PC-9 (cell line): ENCODE measurements at places on chromosomes 3 and 15. TPM values are rescaled to one million over a fixed set of nuclear protein-coding genes. Genes with fewer than 3 reads are reported as not detected.

DNA sequence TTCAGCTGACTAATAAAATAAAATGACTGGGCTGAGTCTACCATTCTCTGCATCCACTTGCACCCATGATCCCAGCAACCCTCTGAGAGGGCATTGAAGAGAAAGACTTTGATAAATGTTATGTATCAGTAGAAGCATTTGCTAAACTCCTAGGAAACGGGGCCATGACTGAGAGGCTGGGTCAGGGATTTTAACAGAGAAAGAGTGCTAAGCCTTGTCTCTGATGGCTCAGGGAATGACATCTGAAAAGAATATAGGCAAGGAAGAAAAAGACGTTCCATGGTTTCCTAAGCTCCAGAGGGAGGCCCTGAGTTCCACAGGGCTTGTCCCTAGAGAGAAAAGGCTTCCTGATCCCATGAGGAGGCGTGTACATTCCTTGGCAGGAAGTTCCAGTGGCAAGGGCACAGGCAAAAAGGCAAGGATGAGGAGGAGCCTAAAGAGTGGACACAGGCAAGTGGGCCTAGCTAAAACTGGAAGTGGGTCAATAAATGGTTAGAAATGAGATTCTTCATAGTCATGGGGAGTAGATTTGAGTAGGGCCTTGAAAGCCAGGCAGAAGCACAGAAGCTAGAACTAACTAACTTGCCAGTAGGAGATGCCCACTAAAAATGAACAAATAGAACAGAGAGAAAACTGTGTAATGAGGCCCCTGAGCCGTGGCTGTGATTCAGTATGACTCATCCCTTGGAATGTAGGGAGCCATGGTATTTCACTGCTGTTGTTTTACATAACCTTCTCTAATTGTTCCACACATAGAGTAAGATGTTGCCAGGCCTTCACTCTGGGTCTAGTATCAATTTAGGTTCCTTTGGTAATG, 44.9 kb upstream of the MANF start:
- no peaks in the 10 kb centered on the region; the same call in 1 of the 2 replicates for H3K36me3 ChIP-seq
- no peak overlapping the region for H3K4me3 ChIP-seq
- DNase-seq = peak; percentile 88
- no peaks in the 10 kb centered on the region for H3K27me3 ChIP-seq

DNA sequence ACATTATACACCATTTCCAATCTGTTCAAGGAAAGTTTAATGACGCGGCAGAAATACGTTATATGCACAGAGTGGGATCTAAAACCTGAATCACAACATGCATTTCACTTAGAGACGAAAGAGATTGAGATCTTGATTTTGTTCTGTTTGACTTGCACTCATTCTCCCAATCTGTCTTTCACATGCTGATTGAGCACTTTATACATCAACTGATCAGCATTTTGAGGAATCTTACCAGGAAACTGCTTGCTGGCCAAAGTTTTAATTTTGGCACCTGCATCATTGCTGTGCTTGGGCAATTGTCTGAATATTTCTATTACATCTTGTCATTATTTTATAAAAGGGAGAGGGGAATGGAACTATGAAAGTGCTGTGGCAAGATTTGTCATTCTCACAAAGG, 47.7 kb upstream of the ATP10A start:
- H3K27ac ChIP-seq = no peak overlapping the region
- H3K27me3 ChIP-seq = peaks cover 4% of the 10 kb centered on the region; the same call in 1 of the 2 replicates
- no peak for DNase-seq
- no peaks in the 10 kb centered on the region for H3K36me3 ChIP-seq
- H3K4me3 ChIP-seq = no peak overlapping the region

The DNAH12 gene
- total RNA-seq = 0.10 and 0.22 TPM in 2 replicates

DNA sequence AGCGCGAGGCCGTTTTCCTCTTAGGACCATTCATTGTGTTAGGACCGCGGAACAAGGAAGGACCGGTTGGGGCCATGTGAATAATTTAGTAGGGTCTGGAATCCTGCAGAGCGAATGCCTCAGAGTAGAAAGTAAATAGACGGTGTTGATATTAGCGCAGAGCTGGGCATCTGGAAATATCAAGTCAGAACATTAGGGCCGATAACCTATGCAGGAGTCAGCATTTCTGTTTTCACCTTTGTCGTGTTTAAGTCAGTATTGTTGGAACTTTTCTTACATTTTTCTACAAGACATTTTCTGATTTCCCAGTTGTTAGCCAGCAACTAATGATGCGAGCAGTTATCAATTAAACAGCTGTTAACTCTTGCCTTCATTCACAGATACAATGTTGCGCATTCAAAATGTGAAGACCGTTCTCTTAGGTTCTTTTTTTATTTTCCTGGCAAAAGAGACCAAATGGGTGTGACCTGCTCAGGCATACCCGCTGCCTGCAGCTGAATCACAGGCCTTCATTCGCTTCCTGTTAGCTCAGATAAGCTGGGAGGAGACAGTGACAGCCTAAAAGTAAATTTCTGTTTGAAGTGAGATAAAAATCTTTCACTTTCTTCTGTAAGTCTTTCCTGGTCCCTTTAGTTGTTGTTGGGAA, 966 bp upstream of the PKM start:
- H3K27ac ChIP-seq = peak overlapping the region; percentile 80
- peaks cover 56% of the 10 kb centered on the region for H3K4me1 ChIP-seq
- H3K27me3 ChIP-seq = no peaks in the 10 kb centered on the region
- peak overlapping the region; percentile 70 for H3K4me3 ChIP-seq

DNA sequence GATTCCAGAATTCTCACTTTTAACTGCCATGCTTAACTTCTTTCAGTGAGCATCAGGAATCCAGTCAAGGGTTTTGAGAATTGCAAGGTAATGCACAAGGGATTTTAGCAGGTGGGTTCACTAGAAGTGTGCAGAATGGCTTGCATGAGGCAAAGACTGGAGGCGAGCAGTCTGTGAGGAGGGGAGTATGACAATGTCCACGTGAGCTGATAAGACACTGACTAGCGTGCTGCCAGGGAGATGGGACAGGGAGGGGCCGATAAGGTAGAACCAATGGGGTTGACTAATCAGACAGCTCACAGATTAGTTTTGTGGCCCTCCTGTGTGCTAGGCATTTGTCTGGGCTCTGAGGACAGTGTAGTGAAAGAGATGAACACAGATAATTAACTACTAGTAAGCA, 102.0 kb upstream of the DAZL start:
- DNase-seq = no peak
- no peak overlapping the region for H3K4me3 ChIP-seq
- no peak overlapping the region for H3K27ac ChIP-seq
- H3K36me3 ChIP-seq = no peaks in the 10 kb centered on the region

DNA sequence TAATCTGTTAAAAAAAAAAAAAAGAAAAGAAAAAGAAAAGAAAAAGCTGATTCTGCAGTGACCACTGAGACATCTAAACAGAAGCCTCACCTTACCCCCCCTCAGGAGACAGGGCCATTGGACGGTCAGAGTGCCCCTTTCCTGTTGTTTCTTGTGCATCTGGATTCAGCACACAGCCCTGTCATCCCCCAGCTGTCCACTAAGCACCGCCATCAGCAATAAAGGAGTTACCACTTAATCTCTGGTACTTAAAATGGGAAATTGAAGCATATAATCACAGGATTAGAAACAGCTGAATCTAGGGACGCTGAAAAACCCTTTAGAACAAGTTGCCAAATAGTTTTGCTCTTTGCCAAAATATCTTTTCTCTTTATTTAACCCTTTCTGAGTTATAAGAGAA, 62.5 kb downstream of the TRIM69 start:
- no peak for DNase-seq
- H3K36me3 ChIP-seq = no peaks in the 10 kb centered on the region
- no peaks in the 10 kb centered on the region for H3K4me1 ChIP-seq
- H3K27me3 ChIP-seq = no peaks in the 10 kb centered on the region
- no peak overlapping the region for H3K27ac ChIP-seq
- H3K4me3 ChIP-seq = no peak overlapping the region

DNA sequence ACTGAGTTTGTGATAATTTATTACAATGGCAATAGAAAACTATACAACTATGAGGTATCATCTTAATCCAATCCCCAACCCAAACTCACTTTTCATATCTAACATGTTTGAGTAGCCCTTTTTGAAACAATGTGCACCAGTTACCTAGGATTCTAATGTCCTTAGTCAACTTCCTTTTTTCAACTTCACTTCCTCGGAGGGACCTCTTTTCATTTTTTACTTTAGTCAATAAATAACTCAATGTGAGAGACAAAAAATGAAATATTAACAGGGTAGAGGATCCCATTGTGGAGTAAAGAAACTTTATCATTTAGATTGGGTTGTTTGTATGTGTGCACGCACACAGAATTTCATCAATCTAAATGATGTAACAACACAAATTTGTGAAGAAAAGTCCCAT, 193.6 kb upstream of the LRRC3B start:
- H3K4me3 ChIP-seq = no peak overlapping the region
- no peak for DNase-seq
- H3K27ac ChIP-seq = no peak overlapping the region
- H3K36me3 ChIP-seq = no peaks in the 10 kb centered on the region
- no peaks in the 10 kb centered on the region for H3K4me1 ChIP-seq
- H3K27me3 ChIP-seq = no peaks in the 10 kb centered on the region

DNA sequence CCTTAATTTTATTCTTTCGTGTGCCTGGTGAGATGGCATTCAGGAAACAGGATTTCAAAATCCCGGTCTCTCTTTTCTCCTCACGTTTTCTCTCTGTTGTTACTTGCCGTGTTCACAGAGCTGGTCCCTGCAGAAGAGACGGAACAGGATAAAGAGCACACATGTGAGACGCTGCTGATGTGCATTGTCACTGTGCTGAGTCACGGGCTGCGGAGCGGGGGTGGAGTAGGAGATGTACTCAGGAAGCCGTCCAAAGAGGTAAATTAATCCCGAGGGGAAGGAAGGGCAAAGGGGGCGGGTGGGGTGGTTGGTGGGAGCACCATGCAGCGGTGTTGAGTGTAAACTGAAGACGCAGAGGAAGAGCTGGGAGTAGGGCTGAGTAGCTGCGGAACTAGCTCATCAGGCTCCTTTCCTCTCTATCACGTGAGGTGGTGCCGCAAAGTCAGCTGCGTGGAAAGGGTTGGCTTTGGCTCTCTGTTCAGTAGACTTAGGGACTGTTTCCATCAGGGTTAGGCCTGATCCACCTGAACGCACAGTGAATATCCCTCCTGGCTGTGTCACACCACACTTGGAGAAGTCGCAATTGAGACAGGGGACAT, 164.8 kb upstream of the BHLHE40 start:
- no peaks in the 10 kb centered on the region for H3K4me1 ChIP-seq
- peak; percentile 31 for DNase-seq
- no peaks in the 10 kb centered on the region for H3K36me3 ChIP-seq
- H3K27ac ChIP-seq = no peak overlapping the region
- no peak overlapping the region for H3K4me3 ChIP-seq
- H3K27me3 ChIP-seq = no peaks in the 10 kb centered on the region

DNA sequence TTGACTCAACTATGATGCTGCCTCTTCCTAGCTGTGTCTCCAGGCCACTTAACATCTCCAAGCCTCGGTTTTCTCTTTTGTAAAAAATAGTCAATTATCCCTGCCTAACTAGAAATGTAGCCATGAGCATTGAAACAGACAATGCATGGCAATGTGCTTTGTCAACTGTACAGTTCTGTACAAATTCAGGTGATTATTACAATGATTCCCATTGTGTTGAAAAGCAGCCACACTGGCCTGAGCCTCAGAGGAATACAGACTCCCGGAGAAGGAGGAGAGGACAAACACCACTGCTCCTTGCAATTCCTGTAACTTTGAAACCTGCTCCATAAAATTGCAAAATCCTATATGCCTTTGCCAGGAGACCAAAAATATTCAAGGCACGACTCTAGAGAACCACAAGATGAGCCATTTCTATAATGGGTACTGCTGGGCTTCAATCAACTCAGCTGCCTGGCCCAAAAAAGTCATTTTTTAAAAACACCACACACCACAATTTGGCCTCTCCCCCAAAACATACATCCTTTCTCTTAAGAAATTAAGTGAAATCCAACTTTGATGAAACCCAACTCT, 28.6 kb downstream of the DAPK2 start:
- no peaks in the 10 kb centered on the region for H3K36me3 ChIP-seq
- no peaks in the 10 kb centered on the region for H3K27me3 ChIP-seq
- H3K27ac ChIP-seq = peak overlapping the region; percentile 62
- peak overlapping the region; percentile 17; the same call in 1 of the 2 replicates for H3K4me3 ChIP-seq

The ACKR4 gene
- not detected in 2 replicates for total RNA-seq

DNA sequence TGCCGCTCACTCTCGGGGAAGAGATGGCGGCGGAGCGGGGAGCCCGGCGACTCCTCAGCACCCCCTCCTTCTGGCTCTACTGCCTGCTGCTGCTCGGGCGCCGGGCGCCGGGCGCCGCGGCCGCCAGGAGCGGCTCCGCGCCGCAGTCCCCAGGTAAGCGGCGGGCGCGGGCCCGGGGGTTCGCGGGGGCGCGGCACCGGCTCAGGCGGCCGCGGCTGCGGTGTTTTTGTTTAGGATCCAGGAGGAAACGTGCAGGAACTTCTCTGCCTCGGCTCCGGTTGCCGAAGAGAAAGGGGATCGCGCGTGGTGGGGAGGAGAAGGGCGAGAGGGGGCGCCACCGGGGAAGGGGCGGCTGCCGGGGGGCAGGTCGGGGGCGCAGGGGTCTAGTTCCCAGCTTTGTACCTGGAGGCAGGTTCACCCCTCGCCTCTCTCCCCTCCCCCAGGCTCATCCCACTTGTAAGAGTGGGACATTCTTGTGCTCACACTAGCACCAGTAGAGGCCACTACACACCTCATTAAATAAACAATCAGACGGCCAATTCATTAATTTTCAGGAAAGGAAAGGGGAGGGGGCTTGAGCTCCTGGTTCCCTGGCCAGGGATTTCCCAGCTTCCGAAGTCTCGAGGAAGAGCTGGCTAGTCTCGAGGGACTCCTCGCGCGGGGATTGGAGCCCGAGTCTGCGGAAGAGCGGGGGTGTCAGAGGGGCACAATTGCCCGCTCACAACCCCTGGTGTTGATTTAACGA, 562 bp downstream of the NEO1 start:
- peak overlapping the region; percentile 71 for H3K4me3 ChIP-seq
- H3K36me3 ChIP-seq = no peaks in the 10 kb centered on the region
- H3K27me3 ChIP-seq = peaks cover 29% of the 10 kb centered on the region
- H3K4me1 ChIP-seq = 0 out of 2 replicates have a peak, but pooled peaks cover 4% of the 10 kb centered on the region

The CPN2 gene
- total RNA-seq = not detected in 2 replicates

- H3K27ac ChIP-seq = no peak overlapping the region
- H3K36me3 ChIP-seq = no peaks in the 10 kb centered on the region
- H3K4me3 ChIP-seq = no peak overlapping the region
- no peak for DNase-seq
These were observed 827 bp downstream of the PLCB2 start for GRCh38 chr15:40306908-40307307.

GRCh38 chr3:49428752-49429080, 408 bp downstream of the NICN1 start:
- no peak overlapping the region for H3K27ac ChIP-seq
- no peak for DNase-seq
- H3K27me3 ChIP-seq = no peaks in the 10 kb centered on the region
- H3K4me3 ChIP-seq = peak overlapping the region; percentile 67
- H3K4me1 ChIP-seq = 0 out of 2 replicates have a peak, but pooled peaks cover 4% of the 10 kb centered on the region

- no peak for DNase-seq
- no peak overlapping the region for H3K27ac ChIP-seq
- no peaks in the 10 kb centered on the region for H3K27me3 ChIP-seq
These were observed 1336.7 kb downstream of the NSUN3 start for GRCh38 chr3:95399585-95399984.
